ENCODE measurements at places on chromosomes 12 and 14. TPM values are rescaled to one million over a fixed set of nuclear protein-coding genes. Genes with fewer than 3 reads are reported as not detected.
A peak's percentile ranks its signal among the peaks of the same experiment; 100 is the strongest.

Gene DIO2
- 66.0 TPM for total RNA-seq

- DNase-seq: peak; percentile 87
These were observed 6.9 kb downstream of the PABPN1 start for GRCh38 chr14:23327947-23328744.

DNA sequence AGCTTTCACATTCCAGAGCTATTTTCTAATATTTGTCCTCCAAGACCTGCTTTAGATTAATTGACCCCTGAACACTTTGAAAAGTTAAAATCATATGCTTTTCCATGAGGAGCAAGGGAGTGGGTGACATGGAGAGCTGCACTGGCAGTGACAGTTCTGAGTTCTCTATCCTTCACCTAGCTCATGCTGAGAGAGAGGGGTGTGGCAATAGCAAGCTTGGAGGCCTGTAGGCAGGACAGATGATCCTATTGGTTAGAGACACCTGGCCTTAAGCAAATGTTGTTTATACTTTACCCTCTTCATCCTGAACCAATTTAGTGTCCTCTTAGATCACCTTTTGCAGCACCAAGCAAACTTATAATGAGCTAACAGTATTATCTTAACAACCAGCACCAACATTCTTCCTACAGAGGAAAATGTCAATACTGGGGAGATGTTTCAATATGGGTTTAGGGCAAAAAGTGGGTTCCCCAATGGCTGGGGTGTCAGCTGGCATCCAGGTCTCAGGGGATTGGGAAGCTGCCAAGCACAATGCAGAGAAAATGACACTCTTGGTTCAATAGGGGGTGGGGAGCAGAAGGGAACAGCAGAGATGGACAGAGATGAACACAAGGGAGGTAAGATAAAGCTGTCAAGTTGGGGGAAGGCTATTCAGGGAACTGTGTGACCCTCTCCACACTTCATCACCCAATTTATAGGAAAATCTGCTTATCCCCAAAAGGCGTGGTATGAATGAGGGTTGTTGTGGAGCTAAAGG lies 37.0 kb upstream of the PPM1H start:
- no peak for DNase-seq

- DNase-seq: no peak
These were observed 342.3 kb downstream of the ZFP36L1 start for GRCh38 chr14:68450391-68451120.

- DNase-seq: no peak
These were observed 2.9 kb downstream of the CHPT1 start for GRCh38 chr12:101700299-101700820.

DNA sequence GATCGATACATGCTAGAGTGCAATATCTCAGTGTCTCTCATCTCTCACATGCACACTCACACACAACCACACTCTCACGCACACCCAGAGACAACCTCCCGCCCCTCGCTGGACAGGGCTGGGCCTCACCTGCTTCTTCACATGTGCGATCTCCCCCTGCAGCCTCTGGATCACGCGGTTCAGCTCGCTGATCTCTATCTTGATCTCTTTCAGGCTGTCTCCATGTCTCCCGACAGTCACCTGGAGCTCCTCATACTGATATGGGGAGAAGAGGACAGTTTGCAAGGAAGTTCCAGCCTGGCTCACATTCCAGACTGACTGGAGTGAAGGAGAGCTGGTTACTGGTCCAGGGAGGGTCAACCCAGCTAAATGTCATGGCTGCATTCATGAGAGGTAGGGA lies 4.4 kb downstream of the KRT2 start:
- DNase-seq: no peak

GRCh38 chr14:61076556-61076955 lies 95.5 kb downstream of the SLC38A6 start:
- peak; percentile 89 for DNase-seq

DNA sequence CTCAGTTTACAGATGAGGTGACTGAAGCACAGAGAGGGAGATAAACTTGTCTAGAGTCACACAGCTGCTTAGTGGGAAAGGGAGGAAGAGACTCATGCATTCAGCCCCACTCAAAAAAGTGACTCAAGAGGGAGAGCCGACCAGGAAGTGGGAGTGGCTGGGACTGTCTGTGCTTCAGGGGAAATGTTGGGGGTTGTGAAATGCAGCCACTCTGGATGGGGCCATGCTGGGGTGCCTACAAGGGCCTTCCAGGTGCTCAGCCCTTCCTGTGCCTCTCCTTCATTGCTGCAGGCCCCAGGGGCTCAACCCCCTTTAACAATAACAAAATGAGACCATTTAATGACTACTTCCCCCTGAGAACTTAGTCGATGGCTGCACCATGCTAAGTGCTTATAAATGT lies 41.8 kb downstream of the CACNA1C start:
- no peak for DNase-seq

Gene KRT6C
- total RNA-seq: not detected

DNA sequence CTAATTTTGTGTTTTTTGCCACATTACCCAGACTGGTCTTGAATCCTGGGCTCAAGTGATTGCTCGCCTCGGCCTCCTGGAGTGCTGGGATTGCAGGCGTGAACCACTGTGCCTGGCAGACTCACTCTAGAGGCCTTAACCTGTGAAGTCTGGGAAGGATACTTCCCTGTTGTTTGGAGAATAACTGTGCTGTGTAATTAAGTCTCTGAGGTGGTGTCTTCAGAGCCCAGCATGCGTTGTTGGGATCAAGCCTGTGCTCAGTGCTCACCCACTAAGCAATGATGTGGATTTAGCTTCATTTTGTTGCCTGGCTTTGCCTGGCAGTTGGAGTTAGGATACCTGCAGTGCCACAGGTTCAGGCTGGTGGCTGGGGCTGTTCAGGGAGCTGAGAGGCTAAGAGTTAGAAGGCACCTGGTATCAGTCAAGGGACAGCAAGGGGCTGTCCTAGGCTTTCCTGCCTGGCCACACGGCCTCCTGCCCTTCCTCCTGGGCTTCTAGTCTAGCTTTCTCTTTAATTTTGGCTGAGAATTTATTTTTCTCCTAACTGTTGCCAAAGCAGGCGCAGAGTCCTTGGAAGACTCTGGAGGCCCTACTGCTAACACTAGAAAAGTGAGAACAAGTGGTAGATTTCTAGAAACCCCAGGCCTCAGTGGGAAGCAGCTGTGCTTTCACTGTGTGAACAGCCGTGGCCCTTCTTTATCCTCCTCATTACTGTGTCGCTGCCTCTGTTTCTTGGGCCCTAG lies 38.5 kb downstream of the EP400 start:
- DNase-seq: no peak

- DNase-seq: no peak
These were observed 99.9 kb downstream of the BEGAIN start for GRCh38 chr14:100487304-100487703.

Gene NUP107
- total RNA-seq: 51.8 TPM

GRCh38 chr14:78363008-78363407 lies 192.8 kb downstream of the NRXN3 start:
- DNase-seq: no peak

DNA sequence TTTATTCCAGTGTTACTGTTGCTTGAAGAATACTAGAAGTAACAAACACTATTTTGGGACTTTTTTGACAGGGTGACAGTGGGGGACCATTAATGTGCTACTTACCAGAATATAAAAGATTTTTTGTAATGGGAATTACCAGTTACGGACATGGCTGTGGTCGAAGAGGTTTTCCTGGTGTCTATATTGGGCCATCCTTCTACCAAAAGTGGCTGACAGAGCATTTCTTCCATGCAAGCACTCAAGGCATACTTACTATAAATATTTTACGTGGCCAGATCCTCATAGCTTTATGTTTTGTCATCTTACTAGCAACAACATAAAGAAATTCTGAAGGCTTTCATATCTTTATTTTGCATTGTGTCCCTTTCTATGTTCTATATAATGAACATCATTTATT lies 44.5 kb downstream of the TMPRSS12 start:
- DNase-seq: no peak

DNA sequence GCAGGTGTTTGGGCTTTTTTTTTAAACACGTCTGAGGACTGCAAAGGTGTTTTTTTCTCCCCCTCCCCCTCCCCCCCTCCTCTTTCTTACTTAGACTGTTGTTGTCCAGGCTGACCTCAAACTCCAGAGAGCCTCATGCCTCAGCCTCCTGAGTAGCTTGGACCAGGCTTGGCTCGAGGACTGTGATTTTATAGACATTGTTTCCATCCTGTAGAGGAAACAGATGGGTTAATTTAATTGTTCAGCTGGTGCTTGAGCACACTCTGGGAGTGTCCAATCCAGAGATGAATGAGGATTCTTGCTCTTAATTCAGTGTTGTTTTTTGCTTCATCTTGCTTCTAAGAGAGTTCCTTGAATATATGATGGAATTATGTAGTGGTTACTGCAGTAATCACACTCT lies 42.1 kb downstream of the RASSF3 start:
- no peak for DNase-seq

Gene PNP
- 14.7 TPM for total RNA-seq

DNA sequence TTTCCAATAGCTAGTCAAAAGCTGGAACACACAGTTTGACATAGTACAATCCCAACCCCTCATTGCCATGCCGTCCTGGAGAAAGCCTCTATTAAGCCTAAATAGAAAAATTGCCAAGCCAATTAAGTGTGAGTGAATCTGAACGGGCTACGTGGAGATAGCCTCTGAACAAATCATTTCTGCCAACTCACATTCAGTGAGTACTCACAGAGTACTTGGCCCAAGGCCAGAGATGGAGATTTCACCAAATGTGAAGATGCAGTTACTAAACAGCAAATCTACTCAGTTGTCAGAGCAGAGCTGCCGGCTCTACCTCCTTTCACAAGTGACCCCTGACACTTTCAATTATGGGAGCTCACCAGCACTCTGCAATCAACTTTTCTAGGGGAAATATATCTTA lies 350.0 kb downstream of the GALC start:
- peak; percentile 32 for DNase-seq

Data from fibroblast of the aortic adventitia (primary cell).